ENCODE measurements at places on chromosomes 4 and X. TPM values are rescaled to one million over a fixed set of nuclear protein-coding genes. Genes with fewer than 3 reads are reported as not detected.

FMR1 gene
- 28.3 TPM for total RNA-seq

PFKFB1 gene
- total RNA-seq, result not detected

AREG gene
- 71.1 TPM for total RNA-seq

REELD1 gene
- not detected for total RNA-seq

F8A2 gene
- total RNA-seq, result not detected

DOK7 gene
- total RNA-seq, result 0.34 TPM

Data from A549 treated with DMSO at 1 μM for 4 hours (cell line).